NCI-H1092 (cell line): ENCODE measurements at places on chromosomes 16 and 17.

GRCh38 chr17:77708049-77708448 lies 250.5 kb upstream of the TNRC6C start:
- no peak for DNase-seq

DNA sequence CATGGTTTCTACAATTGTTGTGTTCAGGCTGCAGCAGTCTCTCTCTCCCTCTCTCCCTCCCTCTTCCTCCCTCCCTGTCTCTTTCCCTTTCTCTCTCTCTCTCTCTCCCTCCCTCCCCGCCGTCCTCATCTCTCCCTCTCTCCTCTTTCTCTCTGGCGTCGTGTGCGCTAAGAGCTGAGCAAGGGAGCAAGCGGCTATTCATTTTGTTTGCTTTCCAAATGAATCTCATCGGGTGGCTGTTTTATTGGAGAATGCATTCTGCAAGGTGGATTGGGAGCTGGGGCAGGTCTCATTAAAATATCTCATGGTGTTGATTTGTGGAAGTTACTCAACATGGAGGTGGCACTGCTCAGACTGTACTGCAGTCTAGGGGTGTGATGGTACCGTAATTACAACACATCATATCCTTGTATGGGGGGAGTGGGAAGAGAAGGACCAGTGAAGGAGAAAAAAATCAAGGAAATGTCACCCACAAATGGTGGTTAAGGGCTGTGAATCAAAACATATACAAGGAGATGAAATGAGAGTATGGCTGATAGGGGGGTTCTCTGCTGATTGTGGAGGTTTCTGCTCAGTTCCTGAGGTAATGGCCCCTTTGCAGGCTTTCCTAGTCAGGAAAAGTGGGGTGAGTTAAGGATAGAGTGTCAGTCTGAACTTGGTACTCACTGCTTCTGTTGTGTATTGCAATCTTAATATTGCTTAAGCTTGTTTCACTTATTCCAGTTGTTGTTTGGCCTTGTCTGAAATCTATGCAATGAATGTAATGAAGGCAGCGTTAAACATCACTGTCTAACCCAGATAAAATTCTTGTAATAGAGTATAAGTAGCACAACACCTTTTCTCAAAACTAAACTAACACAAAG lies 2.7 kb downstream of the MSL1 start:
- peak; percentile 34 for DNase-seq

- no peak for DNase-seq
Observed at GRCh38 chr17:68519911-68520310, 7.7 kb downstream of the PRKAR1A start.

DNA sequence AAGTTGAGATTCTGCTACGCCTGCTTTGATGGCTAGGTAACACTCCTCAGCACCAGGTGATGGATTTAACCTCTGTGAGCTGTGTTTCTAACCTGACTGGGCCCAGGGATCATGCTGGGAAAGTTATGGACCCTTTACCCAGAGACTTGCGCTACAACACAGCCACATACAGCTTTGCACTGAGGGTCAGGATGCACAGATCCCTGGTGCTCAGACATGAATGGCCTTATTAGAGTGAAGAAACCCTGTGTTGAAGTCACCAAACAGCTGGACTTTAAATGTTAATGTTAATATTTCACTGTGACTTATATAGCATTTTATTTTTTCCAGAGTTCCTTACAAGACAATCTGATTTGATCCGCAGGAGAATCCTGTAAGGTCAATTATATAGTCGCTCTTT lies 114.3 kb downstream of the MSI2 start:
- DNase-seq, result no peak

DNA sequence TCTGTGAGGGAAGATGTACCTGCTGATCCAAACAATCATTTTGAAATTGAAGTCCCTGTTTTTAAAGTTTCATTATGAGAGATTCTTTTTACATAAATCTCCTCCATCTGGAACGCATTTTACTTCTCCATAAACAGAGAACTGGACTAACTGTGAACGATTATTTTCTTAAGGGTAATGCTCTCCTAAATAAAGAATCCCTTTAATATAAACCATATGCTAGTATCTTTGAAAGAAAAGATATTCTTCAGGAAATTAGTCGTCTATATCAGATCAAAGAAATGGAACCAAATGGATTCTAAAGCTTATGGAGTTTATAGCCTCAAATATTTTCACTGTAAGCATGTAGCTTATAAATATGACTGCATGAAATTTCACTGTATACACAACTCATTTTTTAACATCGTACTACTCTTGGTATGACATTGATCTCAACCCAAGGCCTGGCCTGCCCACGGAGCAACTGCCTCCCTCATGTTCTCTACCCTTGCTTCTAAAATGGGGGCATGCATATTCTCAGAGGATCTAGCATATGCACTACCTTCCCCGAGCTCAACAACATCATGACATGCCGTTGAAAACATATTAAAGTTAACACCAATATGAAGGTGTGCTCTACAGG lies 66.4 kb downstream of the MYH10 start:
- DNase-seq, result no peak

GRCh38 chr17:73551759-73552158 lies 92.5 kb downstream of the SDK2 start:
- no peak for DNase-seq

DNA sequence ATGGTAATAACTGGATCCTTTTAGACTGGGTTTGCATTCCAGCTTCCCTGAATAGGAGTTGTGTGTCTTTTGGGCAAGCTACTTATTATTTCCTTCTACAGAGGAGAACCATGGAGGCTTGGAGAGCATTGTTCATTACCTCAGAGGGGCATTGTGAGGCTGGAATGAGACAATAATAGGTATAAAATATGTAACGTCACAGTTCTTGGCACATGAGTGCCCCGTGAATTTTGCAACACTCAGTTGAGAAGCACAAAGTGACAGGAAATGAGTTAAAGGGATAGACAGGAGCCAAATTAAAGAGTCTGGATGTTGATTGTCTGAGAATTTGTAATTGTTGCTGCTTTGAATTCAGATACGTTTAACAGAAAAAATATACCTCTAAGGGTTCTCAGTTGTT lies 92.2 kb downstream of the CDH8 start:
- no peak for DNase-seq

- no peak for DNase-seq
Observed at GRCh38 chr16:23927796-23928195, 92.0 kb downstream of the PRKCB start.
